ENCODE measurements at places on chromosomes 5 and 9. TPM values are rescaled to one million over a fixed set of nuclear protein-coding genes. Genes with fewer than 3 reads are reported as not detected.

GRCh38 chr9:129664746-129665388 lies 580 bp upstream of the PRRX2 start:
- peak; percentile 10 for DNase-seq

Gene OR1Q1
- total RNA-seq = not detected

GRCh38 chr9:93864032-93864431 lies 91.1 kb downstream of the BARX1 start:
- no peak for DNase-seq

DNA sequence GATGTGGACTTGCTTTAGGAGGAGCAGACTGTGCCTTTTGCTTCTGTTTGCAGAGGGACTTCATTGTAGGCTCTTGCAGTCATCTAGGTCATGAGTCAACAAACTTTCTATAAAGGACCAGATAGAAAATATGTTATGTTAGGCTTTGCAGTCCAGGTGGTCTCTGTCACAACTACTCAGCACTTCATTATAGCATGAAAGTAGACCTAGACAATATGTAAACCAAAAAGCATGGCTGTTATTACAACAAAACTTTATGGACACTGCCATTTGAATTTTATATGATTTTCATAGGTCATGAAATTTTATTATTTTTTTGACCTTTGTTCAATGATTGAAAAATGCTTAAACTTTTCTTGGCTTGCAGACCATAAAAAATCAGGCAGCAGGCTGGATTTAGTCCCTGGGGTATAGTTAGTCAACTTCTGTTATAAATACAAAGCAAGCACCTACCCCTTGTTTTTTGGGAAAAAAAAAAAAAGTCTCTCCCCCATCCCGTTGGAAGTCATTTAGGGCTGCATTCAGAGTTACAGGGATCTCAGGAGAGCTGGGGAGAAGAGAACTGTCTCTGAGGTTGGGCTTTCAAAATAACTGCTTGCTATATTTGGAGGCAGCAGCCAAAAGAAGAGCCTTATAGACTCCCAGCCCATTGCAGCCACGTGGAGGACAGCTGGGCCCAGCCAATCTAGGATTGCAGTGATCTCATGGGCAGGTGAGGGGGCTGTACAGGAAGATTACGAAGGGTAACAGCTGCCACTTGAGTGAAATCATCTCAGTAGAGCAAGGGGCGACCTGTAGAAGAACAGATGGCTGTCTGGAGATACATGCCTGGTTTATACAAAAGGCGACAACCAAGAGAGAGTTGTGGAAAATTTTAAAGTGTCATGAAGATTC lies 136.6 kb upstream of the TNC start:
- no peak for DNase-seq

GRCh38 chr5:107391787-107392186 lies 278.9 kb downstream of the EFNA5 start:
- DNase-seq = no peak

- no peak for DNase-seq
These were observed 70.9 kb downstream of the SETX start for GRCh38 chr9:132283863-132284262.

- peak; percentile 17 for DNase-seq
These were observed 128.9 kb downstream of the BARX1 start for GRCh38 chr9:93826209-93826608.

GRCh38 chr5:139079225-139079990 lies 118.8 kb downstream of the SIL1 start:
- DNase-seq = no peak

Gene CHSY3
- not detected for total RNA-seq
